ENCODE measurements at places on chromosomes 1 and 21.

GRCh38 chr21:28418726-28419514 is 573.8 kb downstream of the LTN1 start:
- no peak for DNase-seq

- peak; percentile 47 for DNase-seq
These were observed 14.8 kb upstream of the PAQR6 start for GRCh38 chr1:156262461-156263287.

- no peak for DNase-seq
These were observed 6.2 kb downstream of the TUFT1 start for GRCh38 chr1:151546011-151546925.

DNA sequence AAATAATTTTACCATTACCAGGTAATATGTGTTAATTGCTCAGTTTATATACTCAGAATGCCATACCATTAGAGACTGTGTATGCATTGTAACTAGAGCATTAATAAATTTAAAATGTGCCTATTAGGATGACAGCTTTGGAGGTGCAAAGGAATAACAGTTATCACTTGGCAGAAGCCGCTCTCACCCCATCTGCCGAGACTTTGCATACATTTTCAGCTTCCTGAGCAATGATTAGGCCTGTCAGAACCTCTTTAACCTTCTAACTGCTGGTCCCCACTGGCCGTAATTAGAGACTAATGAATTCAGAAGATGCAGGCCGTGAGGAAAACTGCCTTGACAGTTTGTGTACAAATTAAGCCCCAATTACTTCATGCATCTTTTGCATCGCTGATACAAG is 158.0 kb upstream of the PROX1 start:
- no peak for DNase-seq

DNA sequence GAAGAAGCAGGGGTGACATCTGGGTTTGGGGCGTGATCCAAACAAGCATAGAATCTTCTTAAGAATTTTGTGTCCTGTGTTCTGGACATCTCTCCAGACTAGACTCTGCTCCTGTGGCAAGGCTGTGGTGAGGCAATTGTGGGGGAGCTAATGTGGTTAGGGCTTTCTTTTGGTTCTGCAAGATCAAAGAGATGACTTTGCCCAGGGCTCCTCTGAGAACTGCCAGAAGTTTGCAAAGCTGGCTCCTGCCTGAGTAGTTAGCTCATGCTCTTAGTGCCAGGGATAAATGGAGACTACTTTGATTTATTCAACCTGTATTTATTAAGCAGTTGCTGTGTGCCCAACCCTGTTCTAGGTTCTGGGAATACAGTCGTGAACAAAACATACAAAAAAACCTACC is 34.0 kb upstream of the CRNN start:
- no peak for DNase-seq

- DNase-seq: no peak
These were observed 981.9 kb downstream of the ADGRL2 start for GRCh38 chr1:82782599-82782998.

DNA sequence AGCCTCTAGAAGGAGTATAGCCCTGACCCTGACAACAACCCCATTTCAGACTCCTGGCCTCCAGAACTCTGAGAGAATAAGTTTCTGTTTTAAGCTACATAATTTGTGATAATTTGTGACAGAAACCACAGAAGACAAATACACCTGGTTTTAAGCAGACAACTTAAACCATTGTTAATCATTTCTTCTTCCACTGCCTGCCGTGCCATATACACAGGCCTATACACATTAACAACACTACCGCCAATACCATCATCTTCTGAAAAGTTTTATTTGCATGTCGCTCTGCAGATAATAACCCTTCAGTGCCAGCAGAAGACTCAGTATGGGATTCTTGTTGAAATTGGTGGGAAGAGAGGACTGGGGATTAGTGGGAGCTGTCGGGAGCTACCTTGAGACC is 39.9 kb upstream of the KRTAP19-8 start:
- DNase-seq: no peak

- DNase-seq: no peak
These were observed 43.4 kb upstream of the WNT4 start for GRCh38 chr1:22186311-22186710.

- no peak for DNase-seq
These were observed 102.3 kb upstream of the TIAM1 start for GRCh38 chr21:31446226-31446855.

DNA sequence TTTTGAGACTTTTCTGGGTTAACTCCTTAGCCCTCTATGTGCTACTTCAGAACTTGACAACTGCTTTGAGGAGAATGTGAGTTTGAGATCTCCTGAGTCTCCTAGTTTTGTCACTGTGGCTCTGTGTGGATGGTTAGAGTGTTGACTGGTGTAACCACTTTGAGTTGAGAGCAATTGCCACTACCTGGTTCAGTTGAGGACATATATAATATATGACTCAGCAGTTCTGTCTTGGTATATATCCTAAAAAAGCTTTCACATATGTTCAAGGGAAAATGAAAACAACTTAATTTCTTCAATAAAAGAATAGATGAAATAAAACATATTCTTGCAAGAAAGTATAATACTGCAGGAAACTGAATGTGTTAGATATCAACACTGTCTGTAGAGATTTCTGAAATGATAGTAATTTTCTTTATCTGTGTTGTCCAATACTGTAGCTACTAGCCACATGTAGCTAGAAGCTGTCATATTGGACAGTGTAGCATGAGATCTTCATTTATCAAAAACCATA is 96.7 kb upstream of the QSOX1 start:
- peak; percentile 37 for DNase-seq

GRCh38 chr1:24862775-24863483 is 67.1 kb downstream of the RUNX3 start:
- no peak for DNase-seq

DNA sequence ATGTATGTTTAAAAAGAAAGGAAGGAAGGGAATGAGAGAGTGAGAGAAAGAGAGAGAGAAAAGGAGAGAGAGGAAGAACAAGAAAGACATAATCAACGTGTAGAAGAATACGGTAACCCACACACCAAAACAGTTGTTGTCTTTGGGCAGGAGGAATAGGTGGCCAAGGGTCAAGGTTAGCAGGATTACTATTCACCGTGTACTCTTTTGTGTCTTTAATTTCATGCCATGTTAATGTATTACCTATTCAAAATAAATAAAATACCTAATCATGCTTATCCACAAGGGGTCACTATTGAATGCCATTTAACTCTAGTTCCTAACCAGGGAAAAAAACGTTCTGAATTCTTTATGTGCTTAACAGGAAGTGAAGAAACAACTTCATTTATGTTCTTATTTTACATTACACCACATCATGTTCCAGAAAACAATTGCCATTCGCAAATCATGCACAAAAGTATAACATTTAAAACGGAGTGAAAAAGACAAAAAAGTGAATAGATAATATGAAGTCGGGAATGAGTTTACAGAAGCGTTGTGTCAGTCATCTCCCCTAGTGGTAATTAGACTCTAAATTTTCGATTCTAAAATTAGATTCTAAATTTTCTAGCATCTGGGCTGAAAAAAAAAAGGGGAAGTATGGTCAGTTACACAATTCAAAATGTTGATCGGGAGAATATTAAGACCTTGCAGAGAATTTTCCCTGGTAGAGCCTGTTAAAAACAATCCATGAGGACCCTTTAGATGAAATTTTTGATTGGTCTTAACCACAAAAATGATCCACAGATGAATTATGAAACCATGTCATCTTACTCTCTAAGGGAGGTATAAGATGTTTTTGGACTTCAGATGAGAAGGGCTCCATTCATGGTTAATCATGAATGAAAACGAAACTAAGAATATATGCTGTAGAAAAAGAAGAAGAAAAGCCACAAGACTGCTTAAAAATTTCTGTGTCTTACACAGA is 700 bp upstream of the KMO start:
- peak; percentile 73 for DNase-seq

GRCh38 chr1:94741510-94741909 is 78.6 kb upstream of the SLC44A3 start:
- DNase-seq: no peak

DNA sequence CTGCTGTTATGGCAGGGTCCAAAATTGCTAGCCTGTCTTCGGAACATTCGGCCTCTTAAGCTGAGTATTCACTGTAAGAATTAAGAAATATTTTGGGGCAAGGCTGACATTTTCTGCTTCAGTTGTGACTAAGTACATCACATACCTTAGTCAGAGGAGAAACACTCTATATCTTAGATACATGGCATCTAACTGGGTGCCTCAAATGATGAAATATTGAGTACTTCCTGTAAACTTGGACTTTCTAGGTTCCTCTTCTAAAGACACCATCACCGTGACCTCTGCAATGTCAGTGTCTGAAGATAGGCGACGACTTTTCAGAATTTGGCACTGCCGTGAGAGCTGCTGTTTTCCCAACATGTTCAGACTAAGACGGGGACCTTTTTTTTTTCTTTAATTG is 65.6 kb downstream of the PCBP3 start:
- DNase-seq: no peak

- no peak for DNase-seq
These were observed 64.0 kb upstream of the KIF1B start for GRCh38 chr1:10146391-10146790.

- DNase-seq: no peak
These were observed 245.4 kb downstream of the TNR start for GRCh38 chr1:175498002-175498401.

DNA sequence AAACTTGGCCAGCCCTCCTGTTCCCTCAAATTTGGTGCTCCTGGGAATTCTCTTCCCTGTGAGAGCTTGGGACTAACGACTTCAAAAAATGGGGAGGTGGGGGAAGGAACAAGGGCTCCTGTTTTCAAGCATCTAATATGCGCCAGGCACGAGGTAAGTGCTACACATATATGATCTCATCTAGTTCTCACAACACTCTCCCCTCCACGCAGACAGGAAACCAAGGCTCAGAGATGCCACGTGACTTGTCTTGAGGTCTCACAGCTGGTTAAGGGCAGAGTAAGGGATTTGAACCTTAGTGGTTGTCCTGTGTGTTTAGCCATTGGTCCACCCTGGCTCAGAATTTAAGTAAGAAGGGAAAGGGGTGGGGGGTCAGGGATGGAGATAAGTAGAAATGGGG is 125.9 kb downstream of the DMRTB1 start:
- DNase-seq: no peak

GRCh38 chr1:50333595-50333974 is 89.7 kb downstream of the DMRTA2 start:
- peak; percentile 45 for DNase-seq

GRCh38 chr1:115138973-115139372 is 49.7 kb upstream of the TSPAN2 start:
- peak; percentile 73 for DNase-seq

DNA sequence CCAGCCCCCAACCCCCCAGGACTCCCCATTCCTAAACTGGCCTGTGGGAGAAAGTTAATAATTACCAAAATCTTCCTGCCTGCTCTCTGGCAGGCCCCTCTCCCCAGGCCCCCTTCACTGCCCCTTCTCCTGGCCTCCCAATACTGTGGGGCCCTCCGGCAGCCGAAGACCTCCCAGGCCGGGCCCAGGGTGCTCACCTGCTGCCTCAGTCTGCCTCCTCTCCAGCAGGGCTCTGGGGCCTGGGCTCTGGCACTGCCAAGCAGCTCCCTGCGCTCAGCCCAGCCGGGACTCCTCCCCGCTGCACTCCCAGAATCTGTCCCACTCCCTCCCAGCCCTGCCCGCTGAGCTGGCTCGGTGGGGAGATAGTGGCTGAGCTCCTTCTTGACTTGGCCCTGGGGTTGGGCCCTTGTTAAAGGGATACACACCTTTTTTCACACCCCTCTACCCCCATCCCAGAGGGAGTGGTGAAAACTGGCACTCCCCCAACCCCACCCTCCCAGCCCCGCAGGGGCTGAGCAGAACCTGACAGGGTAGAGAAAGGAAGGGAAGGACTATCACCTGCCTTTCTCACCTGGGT is at the start of gene S100A16:
TSS of gene S100A16 (minus strand) at position 383 of the 577 bp plus-strand sequence. CDS start 4,986 bp downstream, outside the sequence.
- DNase-seq: no peak

DNA sequence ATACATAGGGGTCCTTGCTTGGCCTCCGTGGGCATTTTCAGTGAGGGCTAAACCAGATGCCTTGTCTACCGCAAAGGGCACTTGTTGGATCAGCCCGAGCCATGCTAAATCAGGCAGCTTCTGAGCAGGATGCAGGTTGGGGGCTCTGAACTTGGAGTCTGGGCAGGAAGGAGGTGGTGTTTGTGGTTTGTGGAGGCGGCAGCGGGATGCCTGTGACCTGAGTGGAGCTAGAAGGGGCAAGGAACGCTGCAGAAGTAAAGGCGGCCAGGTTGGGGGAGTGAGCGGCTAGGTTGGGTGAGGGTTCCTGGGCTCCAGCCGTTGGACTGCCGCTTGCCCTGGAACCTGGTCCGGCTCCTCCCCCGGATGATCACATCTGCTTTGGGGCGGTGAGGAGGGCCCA is 183.9 kb downstream of the CAMTA1 start:
- no peak for DNase-seq

DNA sequence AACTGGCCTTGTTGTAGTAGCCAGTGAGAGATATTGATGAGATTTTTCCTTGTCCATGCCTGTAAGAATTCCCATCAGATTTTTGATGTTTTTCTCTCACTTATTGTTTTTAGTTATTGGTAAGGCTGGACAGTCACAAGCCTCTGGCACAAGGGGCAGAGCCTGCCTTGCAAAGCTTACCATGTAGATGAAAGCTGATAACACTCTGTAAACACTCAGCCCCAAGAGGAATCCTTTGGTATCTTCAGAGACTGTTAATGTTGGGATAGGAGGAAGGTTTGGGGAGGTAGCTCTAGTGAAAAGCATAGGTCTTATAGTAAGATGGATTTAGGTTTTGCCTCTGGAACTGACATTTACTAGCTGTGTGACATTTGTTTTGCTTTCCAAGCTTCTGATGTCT is 37.7 kb downstream of the MARK1 start:
- no peak for DNase-seq

DNA sequence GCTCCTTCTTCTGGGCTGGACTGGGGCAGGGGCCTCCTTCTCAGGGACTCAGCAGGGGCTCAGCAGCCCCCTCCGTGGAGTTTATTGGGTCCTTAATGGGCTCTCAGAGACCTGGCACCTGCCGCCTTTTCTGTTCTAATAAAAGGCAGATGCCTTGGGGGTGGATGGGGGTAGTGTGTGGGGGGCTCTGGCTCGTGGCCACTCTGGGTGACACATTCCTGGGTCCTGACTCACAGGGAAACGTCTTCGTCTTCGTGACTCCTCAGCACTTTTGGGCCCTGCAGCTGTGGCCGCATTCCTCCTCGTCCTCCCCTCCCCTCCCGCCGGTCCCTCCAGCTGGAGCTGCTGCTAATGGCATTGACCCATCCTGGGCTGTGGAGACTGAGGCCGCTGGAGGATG is 107.8 kb upstream of the WNT4 start:
- DNase-seq: no peak

GRCh38 chr1:203072002-203072602 is 13.7 kb downstream of the MYOG start:
- DNase-seq: no peak

DNA sequence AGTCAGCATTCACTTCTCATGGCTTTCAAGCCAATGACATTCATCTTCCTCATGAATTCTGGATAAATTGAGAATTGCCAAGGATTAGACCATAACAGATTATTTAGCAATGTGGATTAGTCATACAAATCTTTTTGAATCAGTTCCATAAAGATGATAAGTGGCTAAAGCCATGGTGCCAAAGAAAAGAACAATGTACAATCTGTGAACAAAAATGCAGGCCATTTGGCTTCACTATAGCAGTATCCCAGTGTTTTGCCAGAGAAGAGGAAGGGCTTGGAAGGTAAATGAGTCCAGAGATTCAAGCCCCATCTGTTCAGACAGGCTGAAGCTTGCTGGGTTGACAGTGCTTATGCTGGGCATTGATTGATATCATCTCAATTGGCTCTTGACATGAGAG is 376.4 kb upstream of the LRRC7 start:
- DNase-seq: no peak

GRCh38 chr1:91171898-91172297 is 150.1 kb upstream of the ZNF644 start:
- no peak for DNase-seq

- DNase-seq: no peak
These were observed 514.4 kb upstream of the B3GALT2 start for GRCh38 chr1:193700710-193701355.

GRCh38 chr1:190679044-190679443 is 201.4 kb upstream of the BRINP3 start:
- DNase-seq: no peak

Measured in hematopoietic multipotent progenitor cell treated with erythropoietin and hydrocortisone succinate and interleukin-3 and kit ligand, for 17 days (in vitro differentiated cells).